Thymus (tissue), 14 donors: ENCODE measurements at places on chromosomes 13 and 19. TPM values are rescaled to one million over a fixed set of nuclear protein-coding genes. Genes with fewer than 3 reads are reported as not detected.

GRCh38 chr19:6590258-6590826, 608 bp downstream of the CD70 start:
- DNase-seq, result no peak

- DNase-seq, result no peak
These were observed 9.2 kb upstream of the ZNF358 start for GRCh38 chr19:7506385-7507328.

DNA sequence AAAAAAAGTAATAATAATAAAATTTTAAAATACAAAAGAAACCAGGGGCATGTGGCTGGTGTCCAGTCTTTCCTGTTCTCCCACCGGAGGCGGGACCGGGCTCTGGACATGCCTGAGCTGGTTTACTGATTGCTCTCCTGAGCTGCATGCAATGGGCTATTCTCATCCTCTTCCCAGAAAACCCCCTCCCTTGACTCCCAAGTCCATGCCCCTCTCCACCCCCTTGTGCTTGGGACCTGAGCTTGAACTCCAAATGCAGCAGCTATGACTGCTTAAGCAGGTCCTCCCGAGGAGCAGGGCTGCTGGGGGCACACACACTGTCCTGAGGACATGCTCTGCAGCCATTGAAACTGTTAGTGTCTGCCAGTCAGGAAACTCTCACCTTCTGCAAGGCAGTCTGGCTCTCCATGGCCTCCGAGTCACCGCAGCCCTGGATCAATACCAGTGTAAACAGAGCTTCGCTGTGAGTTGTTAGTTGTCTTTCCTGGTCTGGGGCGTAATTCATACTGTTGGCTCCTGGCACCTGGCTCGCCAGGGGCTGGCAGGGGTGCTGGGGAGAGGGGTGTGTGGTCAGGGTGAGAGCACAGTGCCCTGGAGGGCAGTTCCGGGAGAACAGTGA, 41.6 kb upstream of the CHST8 start:
- DNase-seq, result no peak

Gene LAIR1
- total RNA-seq, result 127 TPM

DNA sequence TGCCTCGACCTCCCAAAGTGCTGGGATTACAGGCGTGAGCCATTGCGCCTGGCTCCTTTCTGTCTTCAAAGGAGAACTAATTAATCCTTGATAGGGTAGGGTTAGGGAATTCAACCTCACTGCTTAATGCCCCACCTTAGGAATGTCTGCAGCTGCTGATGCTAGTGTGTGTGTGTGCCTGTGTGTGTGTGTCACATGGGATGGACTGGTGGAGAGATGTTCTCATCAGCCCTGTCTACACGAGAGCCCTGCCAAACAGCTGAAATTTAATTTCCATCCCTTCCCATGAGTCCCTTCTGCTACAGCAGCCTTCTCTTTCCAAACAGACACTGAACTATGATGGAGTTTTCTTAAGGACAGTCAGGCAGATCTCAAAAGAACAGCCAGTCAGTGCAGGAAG, 46.5 kb upstream of the CLDN10 start:
- no peak for DNase-seq

DNA sequence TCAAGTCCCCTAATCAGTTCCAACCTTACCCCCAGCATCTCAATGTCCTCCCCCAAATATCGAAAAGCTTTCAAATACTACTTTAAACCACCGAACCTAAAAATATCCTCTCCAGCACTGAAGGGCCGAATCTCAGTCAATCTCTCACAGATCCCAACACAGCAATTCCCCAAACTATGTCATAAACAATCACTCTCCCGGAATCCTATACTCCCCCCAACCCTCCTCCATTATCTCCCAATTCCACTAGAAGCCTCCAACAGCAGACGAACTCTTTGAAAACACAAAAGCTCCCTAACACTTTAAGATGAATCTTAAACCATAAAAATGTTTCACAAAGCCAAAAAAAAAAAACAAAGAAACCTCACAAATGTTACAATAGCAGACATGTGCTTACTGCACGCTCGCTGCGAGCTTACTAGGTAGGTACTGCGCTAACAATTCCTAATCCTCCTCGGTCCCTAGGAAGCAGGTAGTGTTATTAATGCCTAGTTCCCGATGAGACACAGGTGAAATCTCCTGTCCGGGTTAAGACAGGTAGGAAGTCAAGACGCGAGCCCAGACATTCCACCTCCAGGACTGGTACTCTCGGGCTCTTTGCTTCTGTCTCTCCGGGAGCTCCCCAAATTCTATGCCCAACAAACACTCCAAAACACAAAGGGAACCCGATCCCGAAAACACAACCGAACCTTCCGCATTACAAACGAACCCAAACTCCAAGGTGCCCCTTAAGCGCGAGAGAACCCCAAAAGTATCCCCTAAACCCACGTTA, 14.2 kb downstream of the FBXO46 start:
- peak; percentile 21 for DNase-seq

Gene CCDC169
- total RNA-seq, result 0.66 TPM

GRCh38 chr13:22647156-22647850, 533.5 kb upstream of the SGCG start:
- no peak for DNase-seq

DNA sequence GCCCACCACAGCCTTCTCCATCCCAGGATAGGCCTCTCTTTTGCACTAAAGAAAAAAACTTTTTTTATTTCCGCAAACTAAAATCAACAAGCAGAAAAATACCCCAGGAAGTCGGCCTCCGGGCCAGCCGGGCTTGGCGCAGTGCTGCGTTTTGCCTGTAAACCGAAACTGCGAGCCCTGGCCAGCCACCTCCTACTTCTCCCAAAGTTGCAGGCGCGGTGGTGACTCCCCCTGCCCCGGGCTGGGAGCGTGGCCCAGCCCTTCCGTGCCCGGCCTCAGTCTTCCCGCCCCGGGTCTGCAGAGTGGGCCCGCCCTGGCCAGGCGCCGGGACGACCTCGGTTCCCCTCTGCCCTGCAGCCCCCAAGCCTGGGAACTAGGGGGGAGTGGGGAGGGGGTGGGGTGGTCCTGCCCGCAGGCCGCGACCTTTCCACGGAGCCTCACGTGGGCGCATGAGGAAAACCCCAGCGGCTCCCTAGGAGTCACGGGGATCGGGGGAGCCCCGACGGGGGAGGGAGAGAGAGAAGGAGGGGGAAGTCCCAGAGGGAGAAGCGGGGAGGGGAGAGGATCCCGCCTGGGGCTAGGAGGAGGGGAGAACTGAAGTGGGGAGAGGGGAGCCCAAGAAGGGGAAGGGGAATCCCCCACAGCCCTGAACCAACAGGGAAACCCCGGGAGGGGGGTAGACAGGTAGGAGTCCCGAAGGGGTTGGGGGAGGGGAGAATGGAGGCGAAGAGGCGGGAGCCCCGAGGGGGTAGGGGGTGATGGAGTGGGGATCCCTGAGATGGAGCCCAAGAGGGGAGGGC, 3.0 kb downstream of the GADD45B start:
- no peak for DNase-seq

DNA sequence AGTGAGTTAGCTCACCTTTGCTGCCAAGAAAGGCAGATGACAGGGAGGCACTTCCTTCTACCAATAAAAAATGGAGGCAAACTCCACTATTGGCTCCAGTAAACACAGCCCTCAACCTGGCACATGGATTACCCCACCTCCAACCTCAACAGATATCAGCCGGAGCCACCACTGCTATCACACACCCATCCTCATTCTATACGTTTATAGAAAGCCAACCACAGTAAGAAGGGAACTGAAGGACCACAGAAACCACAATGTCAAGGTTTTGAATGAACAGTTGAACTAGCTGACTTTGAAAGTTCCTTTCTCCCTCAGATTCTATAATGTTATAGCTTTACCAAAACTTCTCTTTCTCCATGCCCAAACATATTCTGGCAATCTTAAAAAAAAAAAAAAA, 526.2 kb downstream of the UQCRFS1 start:
- peak; percentile 31 for DNase-seq

Gene DOCK6
- 3.9 TPM for total RNA-seq

DNA sequence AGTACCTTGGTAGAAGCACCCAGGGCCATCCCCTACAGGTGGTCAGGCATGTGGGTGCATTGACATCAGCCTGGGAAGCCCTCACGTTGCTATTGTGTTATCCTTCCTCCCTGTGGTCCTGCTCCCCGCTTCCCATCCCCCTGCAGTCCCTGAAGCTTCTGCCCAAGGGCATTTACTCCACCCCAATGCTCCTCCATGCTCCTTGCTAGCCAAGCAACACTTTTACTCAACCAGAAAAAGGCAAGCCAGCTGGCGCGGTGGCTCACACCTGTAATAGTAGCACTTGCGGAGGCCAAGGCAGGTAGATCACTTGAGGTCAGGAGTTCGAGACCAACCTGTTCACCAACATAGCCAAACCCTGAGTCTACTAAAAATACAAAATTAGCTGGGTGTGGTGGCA, 54.8 kb upstream of the LATS2 start:
- DNase-seq, result no peak

- DNase-seq, result no peak
These were observed 584.5 kb downstream of the SLITRK1 start for GRCh38 chr13:83297586-83298290.

Gene BRME1
- total RNA-seq, result 1.5 TPM

Gene PPP1R37
- total RNA-seq, result 16.5 TPM

DNA sequence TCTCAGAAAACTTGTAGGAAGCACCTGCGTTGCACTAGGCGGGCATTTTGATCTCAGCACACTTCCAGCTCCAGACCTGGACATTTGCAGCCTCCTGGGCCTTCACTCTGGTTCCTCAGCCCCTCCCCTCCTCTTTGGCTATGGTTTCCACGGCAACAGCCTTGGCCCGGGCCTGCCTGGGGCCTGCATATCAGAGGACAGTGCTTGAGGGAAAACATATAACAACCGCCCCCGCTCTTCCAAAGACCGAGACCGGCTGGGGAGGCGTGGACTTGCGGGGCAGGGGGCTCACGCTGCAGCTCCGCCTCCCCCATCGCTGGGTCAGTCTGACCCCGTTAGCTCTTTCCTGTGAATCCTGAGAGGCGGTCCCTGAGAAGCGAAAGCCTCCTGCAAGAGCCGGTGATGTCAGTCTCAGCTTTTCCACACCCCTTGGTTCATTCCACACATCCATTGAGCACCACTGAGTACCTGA, 125.7 kb upstream of the PEG3 start:
- DNase-seq, result no peak

Gene RAB20
- 4.8 TPM for total RNA-seq

GRCh38 chr19:35248310-35249145, at the start of gene LSR:
TSS of gene LSR (plus strand) at chr19:35249002. CDS start at chr19:35249023, 21 bp downstream.
- no peak for DNase-seq

GRCh38 chr19:48867123-48867745, 1.2 kb downstream of the PLEKHA4 start:
- no peak for DNase-seq

Gene SLC25A41
- total RNA-seq, result 0.05 TPM

GRCh38 chr13:113045251-113046127, 60.1 kb upstream of the F7 start:
- DNase-seq, result no peak

Gene MAST3
- total RNA-seq, result 2.0 TPM

Gene CGB8
- total RNA-seq, result 0.14 TPM

Gene PLVAP
- total RNA-seq, result 11.7 TPM

Gene PLPP2
- 2.6 TPM for total RNA-seq

Gene RINL
- 26.9 TPM for total RNA-seq

Gene ZFR2
- 0.33 TPM for total RNA-seq

GRCh38 chr19:15252398-15253018, 20.3 kb upstream of the EPHX3 start:
- DNase-seq, result no peak

Gene ZNF98
- 0.24 TPM for total RNA-seq

Gene FPR1
- 3.6 TPM for total RNA-seq

DNA sequence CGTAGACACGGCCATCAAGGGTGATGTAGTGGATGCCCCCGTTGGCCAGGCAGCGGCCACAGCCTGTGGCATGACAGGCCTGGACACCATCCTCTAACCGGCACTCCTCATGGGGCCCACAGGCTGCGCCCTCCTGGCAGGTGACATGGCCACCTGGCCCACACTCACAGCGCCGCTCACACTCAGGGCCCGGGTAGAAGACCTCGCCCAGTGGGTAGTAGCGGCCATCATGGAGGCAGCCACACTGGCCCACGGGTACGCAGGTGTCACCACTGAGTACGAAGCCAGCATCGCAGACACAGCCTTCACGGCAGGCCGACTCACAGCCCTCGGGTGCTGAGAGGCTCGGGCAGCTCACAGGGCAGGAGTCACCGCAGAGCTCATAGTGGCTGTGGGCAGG, 27.2 kb upstream of the FBL start:
- no peak for DNase-seq

Gene TEX30
- total RNA-seq, result 26.4 TPM

Gene ZNF460
- 20.7 TPM for total RNA-seq

DNA sequence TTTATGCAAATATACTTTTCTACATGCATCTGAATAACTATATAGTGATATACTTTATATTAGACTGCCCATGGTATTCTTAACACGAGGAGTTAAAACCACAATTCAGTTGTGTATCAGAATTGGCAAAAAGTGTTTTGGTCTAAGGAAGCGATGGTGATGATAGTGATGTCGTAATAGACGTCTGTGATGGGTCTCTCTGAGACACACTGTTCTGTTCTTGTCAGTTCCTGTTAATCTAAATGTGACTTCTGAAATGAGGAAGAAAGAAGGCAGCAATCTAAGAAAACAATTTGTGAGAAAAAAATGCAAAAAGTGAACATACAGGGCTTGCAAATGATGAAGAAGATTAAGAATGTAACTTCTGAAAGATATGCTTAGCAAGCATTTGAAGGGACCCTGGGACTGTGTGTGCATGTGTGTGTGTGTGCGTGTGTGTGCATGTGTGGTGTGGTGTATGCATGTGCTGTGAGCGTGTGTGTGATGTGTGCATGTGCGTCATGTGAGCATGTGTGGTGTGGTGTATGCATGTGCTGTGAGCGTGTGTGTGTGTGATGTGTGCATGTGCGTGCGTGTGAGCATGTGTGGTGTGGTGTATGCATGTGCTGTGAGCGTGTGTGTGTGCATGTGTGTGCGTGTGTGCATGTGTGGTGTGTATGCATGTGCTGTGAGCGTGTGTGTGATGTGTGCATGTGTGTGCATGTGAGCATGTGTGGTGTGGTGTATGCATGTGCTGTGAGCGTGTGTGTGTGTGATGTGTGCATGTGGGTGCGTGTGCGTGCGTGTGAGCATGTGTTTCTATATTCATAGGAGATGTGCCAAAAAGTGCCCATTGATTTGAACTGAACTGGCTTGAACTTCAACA, 131.8 kb downstream of the IRS2 start:
- no peak for DNase-seq

- no peak for DNase-seq
These were observed 8.7 kb upstream of the PLAUR start for GRCh38 chr19:43678512-43679261.

Gene SIGLEC10
- total RNA-seq, result 7.6 TPM

- DNase-seq, result peak; percentile 2
These were observed 369.9 kb downstream of the PCDH9 start for GRCh38 chr13:66859934-66860877.

DNA sequence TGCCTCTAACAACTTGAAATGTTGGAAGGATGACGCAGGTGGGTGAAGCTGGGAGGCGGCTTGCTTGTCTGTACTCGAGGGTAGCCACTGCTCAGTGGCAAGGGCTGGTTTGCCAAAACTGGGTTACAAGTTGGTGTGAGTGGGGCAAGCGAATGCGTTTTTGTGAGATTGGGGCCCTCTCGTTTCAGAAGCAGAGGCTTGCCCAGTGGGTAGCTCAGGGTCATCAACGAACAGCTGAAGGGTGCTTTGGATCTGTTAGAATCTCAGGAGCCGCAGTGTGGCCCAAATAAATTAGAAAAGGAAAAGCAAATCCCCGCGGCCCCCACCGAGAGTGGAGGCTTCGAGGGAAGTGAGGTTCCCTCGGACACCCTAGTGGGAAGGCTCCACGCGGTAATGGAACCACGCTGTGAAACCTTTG, 7.3 kb downstream of the ATP4B start:
- DNase-seq, result no peak

- DNase-seq, result no peak
These were observed 212.8 kb downstream of the FGF9 start for GRCh38 chr13:21883713-21884112.

GRCh38 chr19:47673426-47673825, 39.8 kb upstream of the EHD2 start:
- no peak for DNase-seq

Gene TTC9B
- not detected for total RNA-seq
